ENCODE measurements at places on chromosomes 11 and 22.

DNA sequence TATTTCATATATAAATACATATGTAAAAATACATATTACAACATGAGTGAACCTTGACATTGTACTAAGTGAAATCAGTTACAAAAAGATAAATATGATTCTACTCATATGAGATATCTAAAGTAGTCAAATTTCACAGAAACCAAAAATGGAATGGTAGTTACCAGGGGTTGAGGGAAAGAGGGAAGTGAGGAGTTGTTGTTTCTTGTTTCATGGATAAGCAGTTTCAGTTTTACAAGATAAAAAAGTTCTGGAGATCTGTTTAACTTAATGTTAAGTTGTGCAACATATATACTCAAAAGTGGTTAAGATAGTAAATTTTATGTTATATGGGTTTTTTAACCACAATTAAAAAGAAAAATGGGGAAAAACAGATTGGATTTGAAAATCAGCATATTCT lies 107.7 kb downstream of the ELP4 start:
- DNase-seq = no peak

GRCh38 chr11:36722421-36722820 lies 124.4 kb upstream of the RAG2 start:
- DNase-seq = no peak

DNA sequence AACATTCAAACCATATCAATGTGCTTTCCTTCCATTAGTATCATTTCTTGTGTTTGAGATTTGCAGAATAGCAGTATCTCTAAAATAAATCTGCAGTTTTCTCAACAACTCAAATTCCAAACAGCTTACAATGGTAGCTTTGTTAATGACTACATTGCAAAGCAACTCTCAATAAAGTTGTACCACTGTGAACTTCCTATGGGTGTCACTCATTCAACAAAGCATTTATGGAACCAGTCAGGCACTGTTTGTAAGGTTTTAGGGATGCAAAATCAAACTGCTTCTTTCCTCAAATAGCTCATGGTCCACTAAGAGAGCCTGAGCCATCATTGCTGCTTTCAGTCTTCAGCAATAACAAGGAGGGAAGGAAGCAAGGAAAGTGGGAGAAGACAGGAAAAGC lies 91.0 kb downstream of the CCDC83 start:
- no peak for DNase-seq

DNA sequence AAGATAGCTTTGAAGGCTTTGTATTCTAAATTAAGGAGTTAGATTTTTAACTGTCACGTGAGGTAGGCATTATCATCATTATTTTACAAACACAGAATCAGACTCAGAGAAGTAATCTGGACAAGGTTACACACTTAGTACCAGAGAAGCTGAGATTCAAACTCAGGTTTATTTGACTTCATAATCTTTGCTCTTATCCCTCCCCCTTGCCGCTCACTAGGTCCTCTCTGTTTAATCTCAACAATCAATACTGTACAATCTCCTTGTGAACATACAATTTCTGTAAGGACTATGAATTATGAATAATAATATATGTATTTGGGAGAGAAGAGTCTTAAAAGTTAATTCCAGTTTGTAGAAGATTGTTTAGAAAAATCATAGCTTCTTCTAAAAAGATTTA lies 5.2 kb upstream of the DNAJB7 start:
- no peak for DNase-seq

DNA sequence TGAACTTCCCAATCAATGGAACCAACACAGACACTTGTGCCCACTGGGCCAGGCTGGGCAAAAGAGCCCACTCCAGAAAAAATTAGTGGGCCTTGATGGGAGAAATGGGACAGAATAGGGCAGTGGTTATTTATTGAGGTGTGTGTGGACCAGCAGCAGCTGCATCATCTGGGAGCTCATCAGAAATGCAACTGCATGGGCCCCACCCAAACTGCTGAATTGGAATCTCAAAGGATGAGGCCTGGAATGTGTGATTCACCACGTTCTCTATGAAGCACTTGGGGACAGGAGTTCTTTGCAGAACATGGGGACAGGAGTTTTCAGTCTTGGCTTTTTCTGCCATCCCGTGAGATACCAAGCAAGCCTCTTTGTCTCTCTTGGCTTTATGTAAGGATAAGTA lies 255.6 kb upstream of the PLET1 start:
- no peak for DNase-seq

All from left ventricle myocardium superior (tissue), 1 donor.